Stimulated activated naive B cell treated with anti-CD40 and anti-IgM and Interleukin-4, amounts not matched to agents 10 μg/mL and 1 μg/mL and 100 μg/mL, for 72 hours (primary cell): ENCODE measurements at places on chromosomes 7 and 10.

DNA sequence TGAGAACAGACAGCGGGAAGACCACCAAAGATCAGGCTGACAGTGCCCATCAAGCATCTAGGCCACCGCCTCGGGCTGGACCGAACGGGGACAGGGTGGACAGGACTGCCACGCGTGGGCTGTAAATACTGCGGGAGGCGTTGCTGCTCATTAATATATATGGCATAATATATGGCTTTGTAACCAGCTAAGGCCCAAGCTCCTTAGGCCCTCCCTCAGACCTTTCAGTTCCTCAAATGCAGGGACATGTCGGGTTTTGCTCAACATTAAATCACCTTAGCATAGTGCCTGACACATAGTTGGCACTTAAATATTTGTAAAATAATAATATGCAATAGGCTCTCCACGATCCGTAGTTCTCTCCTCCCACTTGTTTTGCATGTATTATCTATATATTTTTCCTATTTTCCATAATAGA lies 402 bp upstream of the TMEM168 start:
- DNase-seq = no peak

GRCh38 chr7:112990624-112991023 lies 96.0 kb downstream of the GPR85 start:
- DNase-seq = no peak

GRCh38 chr10:131655101-131655849 lies 245.5 kb upstream of the PPP2R2D start:
- no peak for DNase-seq

DNA sequence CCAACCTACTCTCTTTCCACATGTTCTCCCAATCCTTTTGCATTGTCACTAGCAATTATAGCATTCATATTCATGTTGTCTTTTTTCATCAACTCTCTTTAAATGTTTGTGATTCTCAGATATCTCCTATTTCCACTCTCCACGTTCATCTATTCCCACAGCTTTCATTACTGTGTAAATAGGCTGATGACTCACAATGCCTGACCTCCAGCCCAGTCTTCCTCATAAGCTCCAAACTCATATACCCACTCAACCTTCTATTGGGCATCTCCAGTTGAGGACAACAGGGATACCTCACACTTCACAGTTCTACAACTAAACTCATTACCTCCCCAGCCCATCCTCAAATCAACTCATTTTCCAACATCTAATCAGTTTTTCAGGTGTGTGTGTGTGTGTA lies 194.1 kb downstream of the DGKI start:
- DNase-seq = no peak

- no peak for DNase-seq
Measured at GRCh38 chr7:94922457-94922856, 15.1 kb downstream of the PPP1R9A start.
